ENCODE measurements at places on chromosomes 5 and 9. TPM values are rescaled to one million over a fixed set of nuclear protein-coding genes. Genes with fewer than 3 reads are reported as not detected.

ARRDC3 gene
- 102 TPM for total RNA-seq

OTP gene
- not detected for total RNA-seq

CD14 gene
- total RNA-seq = 1.2 TPM

AQP7 gene
- total RNA-seq = not detected

SNAPC3 gene
- 44.5 TPM for total RNA-seq

PPP3R2 gene
- not detected for total RNA-seq

SEC24A gene
- total RNA-seq = 20.8 TPM

GPR151 gene
- not detected for total RNA-seq

PCDHGB2 gene
- total RNA-seq = 0.65 TPM

SPATA31A3 gene
- total RNA-seq = not detected

GAS1 gene
- 0.76 TPM for total RNA-seq

SLC45A2 gene
- not detected for total RNA-seq

CDC20B gene
- total RNA-seq = under 0.01 TPM

Measured in epithelial cell of umbilical artery (primary cell).